ENCODE measurements at places on chromosomes 11 and 22. TPM values are rescaled to one million over a fixed set of nuclear protein-coding genes. Genes with fewer than 3 reads are reported as not detected.

ROM1 gene
- total RNA-seq = 1.9 TPM

BRSK2 gene
- not detected for total RNA-seq

RASSF10 gene
- total RNA-seq = not detected

PAMR1 gene
- total RNA-seq = 26.1 TPM

BLID gene
- total RNA-seq = 1.5 TPM

OR8G1 gene
- not detected for total RNA-seq

RAB38 gene
- 6.2 TPM for total RNA-seq

CCDC116 gene
- not detected for total RNA-seq

OR52I1 gene
- not detected for total RNA-seq

LTBP3 gene
- 22.3 TPM for total RNA-seq

SHISA8 gene
- total RNA-seq = not detected

NPAS4 gene
- not detected for total RNA-seq

GTSE1 gene
- 20.2 TPM for total RNA-seq

CALCA gene
- total RNA-seq = not detected

PLAAT4 gene
- 5.0 TPM for total RNA-seq

WT1 gene
- total RNA-seq = 0.17 TPM

LGALS12 gene
- total RNA-seq = 0.30 TPM
